ENCODE measurements at places on chromosomes 1 and 21.
A peak's percentile ranks its signal among the peaks of the same experiment; 100 is the strongest.

- H3K27me3 ChIP-seq: no peaks in the 10 kb centered on the region
- H3K36me3 ChIP-seq: peaks cover 1% of the 10 kb centered on the region
- no peak overlapping the region for H3K27ac ChIP-seq
These were observed 58.5 kb downstream of the RUSC1 start for GRCh38 chr1:155379180-155379579.

DNA sequence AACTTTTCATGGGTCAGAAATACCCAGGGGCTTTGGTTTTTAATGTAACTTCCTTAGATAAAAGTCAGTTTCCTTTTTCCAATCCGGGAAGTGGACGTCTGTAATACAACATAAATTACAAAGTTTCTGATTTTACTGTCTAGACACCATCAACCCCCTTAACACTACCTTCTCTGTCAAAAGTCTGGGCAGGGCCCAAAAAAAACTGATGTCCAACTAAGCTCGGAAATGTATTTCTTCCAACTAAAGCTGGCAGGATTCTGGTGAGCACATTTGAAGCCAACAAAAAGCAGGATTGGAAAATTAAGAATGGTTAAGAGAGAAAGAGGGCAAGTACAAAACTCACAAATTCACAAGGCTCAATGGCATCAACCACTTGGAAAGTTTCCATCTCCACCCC, 24.3 kb downstream of the DDAH1 start:
- H3K4me1 ChIP-seq: peaks cover 28% of the 10 kb centered on the region
- no peak overlapping the region for H3K4me3 ChIP-seq
- no peaks in the 10 kb centered on the region for H3K27me3 ChIP-seq
- H3K27ac ChIP-seq: no peak overlapping the region
- H3K36me3 ChIP-seq: no peaks in the 10 kb centered on the region
- DNase-seq: no peak

GRCh38 chr1:42422737-42423136, 33.1 kb downstream of the ZMYND12 start:
- no peaks in the 10 kb centered on the region for H3K36me3 ChIP-seq
- no peaks in the 10 kb centered on the region for H3K4me1 ChIP-seq
- DNase-seq: no peak
- H3K27ac ChIP-seq: no peak overlapping the region
- no peak overlapping the region for H3K4me3 ChIP-seq
- no peaks in the 10 kb centered on the region for H3K27me3 ChIP-seq

DNA sequence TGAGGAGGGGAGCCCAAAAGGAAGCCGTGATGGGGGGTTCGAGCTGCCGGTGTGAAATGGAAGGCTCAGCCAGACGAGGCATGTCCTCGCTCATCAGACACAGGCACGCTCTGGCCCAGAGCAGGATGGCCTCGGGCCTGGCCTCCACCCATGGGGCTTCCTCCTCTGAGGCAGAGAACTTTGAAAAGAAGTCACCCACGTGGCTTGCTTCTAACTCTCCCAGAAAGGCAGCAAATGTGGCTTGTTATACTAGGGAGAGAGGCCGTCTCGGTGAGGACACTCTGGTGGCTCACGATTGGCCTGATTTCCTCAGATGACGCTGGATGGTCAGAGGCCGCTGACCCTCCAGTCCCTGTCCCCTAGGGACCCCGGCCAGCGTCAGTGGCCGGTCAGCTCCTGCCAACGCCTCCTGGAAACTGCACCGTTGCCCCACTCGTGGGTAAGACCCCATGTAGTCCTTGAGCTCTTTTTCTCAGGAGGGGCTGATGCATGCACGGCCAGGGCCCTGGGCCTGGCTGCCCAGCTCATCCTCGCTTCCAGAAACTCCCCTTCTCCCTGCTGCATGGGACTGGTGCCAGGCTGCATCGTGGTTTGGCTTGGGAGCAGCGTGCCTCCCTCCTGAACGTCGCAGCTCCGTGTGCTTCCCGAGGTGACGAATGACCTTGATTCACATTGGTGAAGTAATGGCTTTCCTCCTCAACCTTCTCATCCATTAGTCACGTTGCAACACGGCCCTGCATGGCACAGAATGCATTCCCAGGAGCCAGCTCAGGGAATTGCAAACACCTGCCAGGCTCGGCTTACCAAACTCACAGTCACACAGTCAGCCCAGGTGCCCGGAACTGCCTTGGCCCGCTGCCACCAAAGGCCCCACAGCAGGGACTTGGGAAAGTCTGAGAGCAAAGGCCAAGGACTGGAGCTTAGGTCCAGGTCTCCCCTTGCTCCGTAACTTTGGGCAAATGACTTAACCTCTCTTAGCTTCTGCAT, 58.8 kb downstream of the TOMM20 start:
- peak overlapping the region; percentile 86 for H3K27ac ChIP-seq
- peaks cover 7% of the 10 kb centered on the region for H3K36me3 ChIP-seq

DNA sequence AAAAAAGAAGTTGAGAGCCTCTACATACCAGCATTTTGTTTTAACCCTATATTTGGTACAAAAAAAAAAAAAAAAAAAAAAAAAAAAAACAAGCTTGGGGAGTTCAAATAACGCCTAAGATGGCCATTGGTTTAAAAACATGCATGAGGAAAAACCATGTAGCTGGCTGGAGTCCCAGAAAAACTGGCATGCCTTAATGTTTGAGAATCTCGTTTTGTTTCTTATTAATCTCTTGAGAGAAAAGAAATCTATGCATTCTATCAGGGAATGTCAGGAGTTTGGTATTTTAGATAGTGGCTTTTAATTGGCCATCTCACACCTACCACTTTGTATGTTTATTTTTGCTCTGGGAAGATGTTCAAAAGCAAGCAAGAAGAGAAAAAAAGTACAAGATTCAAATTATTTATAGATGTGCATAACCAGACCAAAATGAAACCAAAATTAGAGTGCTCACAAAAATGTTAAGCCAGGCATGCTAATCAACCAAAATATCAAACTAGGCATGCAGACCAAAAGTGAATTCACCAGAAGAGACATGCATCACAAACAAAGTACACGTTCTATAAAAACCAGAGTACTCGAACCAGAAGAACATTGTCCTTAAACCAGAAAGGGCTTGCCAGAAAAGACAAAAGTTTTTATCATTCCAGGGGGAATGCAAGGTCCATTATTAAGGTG, 156.6 kb downstream of the AK5 start:
- H3K27me3 ChIP-seq: no peaks in the 10 kb centered on the region
- DNase-seq: no peak
- no peak overlapping the region for H3K4me3 ChIP-seq
- H3K36me3 ChIP-seq: no peaks in the 10 kb centered on the region
- H3K4me1 ChIP-seq: no peaks in the 10 kb centered on the region

- H3K27me3 ChIP-seq: no peaks in the 10 kb centered on the region
- H3K4me3 ChIP-seq: no peak overlapping the region
- no peaks in the 10 kb centered on the region for H3K4me1 ChIP-seq
These were observed 209.9 kb downstream of the ZNF326 start for GRCh38 chr1:90204780-90205179.

- no peaks in the 10 kb centered on the region for H3K36me3 ChIP-seq
- H3K4me1 ChIP-seq: no peaks in the 10 kb centered on the region
- no peak overlapping the region for H3K27ac ChIP-seq
- no peak for DNase-seq
These were observed 509.8 kb downstream of the PTPRU start for GRCh38 chr1:29746076-29746665.

DNA sequence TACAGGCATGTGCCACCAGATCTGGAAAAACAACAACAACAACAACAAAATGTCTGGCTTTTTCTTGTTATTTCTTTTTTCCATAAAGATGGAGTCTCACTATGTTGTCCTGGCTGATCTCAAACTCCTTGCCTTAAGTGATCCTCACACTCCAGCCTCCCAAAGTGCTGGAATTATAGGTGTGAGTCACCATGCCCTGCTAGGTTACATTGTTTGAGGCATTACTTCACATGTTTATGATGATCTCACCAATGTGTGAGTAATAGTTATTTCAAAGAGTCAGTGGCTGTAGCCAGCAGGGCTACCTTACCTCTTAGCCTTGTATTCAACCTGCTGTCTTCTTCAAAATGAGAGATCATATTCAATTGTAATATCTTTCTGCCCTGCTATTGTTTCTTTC, 445.7 kb downstream of the AMY1C start:
- no peaks in the 10 kb centered on the region for H3K27me3 ChIP-seq
- H3K27ac ChIP-seq: no peak overlapping the region
- no peaks in the 10 kb centered on the region for H3K36me3 ChIP-seq
- H3K4me3 ChIP-seq: no peak overlapping the region
- no peaks in the 10 kb centered on the region for H3K4me1 ChIP-seq

DNA sequence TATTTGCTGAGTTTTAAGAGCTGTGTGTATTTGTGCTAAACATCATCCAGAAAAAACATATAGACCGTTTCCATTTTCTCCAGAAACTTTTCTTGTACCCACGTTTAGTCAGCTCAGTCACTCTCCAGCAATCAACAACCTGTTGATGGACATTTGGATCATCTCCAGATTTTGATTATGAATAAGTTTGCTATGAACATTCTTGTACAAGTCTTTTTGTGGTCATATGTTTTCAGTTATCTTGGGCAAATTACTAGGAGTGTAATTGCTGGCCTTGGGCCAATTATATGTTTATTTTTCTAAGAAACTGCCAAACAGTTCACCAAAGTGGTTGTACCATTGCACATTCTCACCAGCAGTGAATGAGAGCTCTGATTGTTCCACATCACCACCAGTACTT, 221.8 kb downstream of the CENPF start:
- no peak overlapping the region for H3K4me3 ChIP-seq
- H3K36me3 ChIP-seq: no peaks in the 10 kb centered on the region
- H3K27me3 ChIP-seq: no peaks in the 10 kb centered on the region
- DNase-seq: no peak
- no peak overlapping the region for H3K27ac ChIP-seq
- no peaks in the 10 kb centered on the region for H3K4me1 ChIP-seq

GRCh38 chr1:233252441-233252840, 43.1 kb downstream of the PCNX2 start:
- H3K36me3 ChIP-seq: no peaks in the 10 kb centered on the region
- peaks cover 21% of the 10 kb centered on the region for H3K4me1 ChIP-seq
- no peak overlapping the region for H3K27ac ChIP-seq
- no peak for DNase-seq
- no peak overlapping the region for H3K4me3 ChIP-seq

Measured in HepG2 (cell line).